CD14-positive monocyte (primary cell): ENCODE measurements at places on chromosomes 5 and 9.

GRCh38 chr9:107620801-107621200, 131.2 kb upstream of the KLF4 start:
- DNase-seq: no peak

DNA sequence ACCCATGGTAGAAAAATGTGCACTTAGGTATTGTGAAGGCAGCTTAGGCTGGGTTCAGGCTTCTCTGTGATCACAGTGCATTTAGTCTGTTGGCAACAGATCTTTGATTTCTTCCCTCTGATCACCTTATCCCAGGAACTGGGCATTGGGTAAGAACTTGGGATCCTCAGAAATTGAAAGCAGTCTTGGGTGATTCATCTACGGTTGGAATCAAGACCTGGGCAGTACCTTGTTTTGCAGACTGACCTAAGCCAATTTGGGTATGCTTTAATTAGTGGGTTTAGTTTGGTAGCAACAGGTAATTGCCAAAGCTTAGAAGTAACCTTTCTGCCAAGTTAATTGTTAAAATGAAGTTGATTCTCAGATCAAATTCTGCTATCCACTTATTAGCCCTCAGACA, 17.8 kb downstream of the ENTREP1 start:
- no peak for DNase-seq

DNA sequence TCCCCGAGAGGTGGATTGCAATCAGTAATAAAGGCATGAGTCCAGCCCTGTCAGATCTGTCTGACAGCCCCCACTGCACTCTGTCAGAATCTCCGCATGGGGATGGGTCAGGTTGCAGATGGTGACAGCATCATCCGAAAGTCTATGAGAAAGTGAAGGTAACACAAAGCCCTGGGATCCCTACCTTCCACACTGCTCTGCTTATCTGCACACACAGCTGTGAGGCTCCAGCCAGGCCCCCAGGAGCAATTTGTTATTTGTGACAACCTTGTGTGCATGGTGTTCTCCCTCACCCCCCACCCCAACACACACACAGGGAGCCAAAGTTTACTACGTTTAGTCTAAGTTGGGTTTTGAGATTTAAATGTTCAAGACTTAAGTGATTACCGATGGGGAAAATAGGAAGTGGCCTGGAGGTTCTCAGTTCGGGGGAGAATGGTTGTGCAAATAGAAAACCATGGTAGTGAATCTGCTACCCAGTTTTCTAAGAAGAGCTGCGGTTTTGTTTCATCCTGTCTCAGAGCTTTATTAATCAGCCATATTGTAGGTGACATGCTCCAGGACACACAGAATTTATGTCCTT, 92.7 kb downstream of the SV2C start:
- DNase-seq: peak; percentile 22

GRCh38 chr9:107138261-107138992, 144.7 kb upstream of the RAD23B start:
- no peak for DNase-seq

- DNase-seq: no peak
Observed at GRCh38 chr9:91349115-91349555, 12.6 kb downstream of the AUH start.

DNA sequence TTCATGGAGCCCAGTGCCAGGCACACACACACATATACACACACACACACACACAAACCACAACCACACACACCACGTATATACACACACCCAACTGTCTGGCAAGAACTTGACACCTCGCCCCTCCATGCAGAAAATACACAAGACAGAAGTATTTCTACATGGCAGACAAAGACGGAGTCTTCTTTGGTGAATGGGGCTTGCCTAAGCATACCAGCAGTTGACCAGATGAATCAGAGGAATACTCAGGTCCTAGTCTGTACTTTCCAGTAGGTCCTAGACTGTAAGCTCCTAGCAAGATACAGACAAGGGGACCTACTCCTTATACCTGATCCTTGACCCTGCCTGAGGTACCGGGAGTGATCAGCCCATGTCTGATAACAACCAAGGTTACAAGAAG, 60.1 kb downstream of the SIL1 start:
- no peak for DNase-seq

DNA sequence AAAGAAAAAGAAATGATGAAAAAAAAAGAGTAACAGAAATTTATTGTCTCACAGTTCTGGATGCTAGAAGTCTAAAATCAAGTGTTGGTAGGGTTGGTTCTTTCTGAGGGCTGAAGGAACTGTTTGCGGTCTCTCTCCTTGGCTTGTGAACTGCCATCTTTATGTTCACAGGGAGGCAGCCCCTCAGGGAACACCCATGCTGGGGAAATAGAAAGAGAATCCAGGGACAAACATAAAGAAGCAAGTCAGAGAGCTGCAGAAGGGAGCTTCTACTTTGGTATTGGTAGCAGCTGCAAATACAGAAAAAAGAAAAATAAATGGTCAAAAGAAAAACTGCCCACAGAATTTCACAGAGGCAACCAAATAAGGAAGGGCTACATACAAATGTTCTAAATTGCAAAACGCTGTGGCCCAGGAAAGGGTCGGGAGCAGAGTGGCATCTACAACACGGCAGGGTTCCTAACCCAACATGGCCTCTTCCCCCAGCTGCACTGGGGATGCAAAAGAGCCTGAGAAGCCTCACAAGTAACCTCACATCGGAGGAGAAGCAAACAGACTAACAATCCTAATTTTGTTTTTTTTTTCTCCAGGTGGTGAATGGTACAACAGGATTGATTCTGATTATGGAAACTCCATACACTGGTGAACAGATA, 37.4 kb downstream of the ELOVL7 start:
- no peak for DNase-seq

DNA sequence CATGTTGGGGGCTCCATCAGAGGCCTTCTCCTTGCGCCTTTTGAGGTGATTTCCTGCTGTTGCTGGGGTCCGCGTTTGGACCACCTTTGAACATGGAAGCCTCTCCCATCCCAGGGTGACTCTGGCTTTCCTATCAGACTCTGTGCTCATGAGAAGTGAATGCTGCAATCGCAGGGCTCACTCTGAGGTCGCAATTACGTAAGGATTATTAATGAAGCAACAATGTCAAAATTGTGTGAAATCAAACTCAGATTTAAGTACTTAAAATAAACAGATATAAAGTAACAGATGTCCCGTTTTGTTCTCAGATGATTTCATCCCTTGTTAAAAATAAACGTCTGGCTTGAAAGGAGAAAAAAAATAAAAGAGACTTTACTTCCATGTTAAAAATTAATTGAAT, 634.2 kb downstream of the BNC2 start:
- DNase-seq: no peak

GRCh38 chr5:37436146-37436934, 57.2 kb downstream of the WDR70 start:
- no peak for DNase-seq

- DNase-seq: no peak
Observed at GRCh38 chr5:170541146-170541769, 37.4 kb downstream of the KCNIP1 start.

DNA sequence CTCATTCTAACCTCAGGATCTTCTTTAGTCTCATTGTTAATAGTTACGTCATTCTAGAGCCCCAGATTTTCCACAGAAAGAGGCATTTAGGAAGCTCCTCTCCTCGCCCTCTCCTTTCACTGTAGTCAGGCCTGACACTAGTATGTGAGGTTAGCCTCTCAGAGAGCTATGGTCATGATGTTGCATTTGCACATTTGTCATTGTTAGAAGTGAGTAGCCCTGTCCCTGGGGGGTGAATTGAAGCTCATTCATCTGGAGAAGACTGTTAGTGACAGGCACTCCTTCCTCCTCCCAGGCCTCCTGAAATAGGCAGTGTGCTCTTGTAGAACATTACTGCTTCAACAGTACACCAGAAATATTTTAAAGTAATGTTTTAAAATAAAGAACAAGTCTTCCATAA, 26.6 kb upstream of the LRRTM2 start:
- DNase-seq: no peak
